Astrocyte (in vitro differentiated cells and primary cell): ENCODE measurements at places on chromosomes 2 and 18.

GRCh38 chr2:47601568-47601967 lies 181.4 kb upstream of the MSH6 start:
- DNase-seq: no peak

- no peak for DNase-seq
Measured at GRCh38 chr2:223723954-223724411, 113.4 kb downstream of the AP1S3 start.

DNA sequence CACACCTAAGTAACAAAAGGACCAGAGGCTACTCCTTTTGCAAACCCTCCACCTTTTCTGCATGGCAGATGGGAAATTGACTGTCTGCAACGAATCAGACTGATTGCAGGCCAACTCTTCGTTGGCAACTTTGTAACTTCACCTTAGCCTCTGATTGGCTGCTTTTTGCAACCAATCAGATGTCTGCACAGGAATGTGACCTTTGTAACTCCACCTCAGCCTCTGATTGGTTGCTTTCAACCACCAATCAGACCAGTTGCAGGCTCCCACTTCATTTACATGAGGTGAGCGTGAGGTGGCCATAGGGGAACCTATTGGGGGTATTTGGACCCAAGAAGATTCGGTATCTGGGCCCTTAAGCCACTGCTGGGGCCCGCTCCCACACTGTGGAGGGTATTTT lies 209.0 kb downstream of the EN1 start:
- DNase-seq: no peak

DNA sequence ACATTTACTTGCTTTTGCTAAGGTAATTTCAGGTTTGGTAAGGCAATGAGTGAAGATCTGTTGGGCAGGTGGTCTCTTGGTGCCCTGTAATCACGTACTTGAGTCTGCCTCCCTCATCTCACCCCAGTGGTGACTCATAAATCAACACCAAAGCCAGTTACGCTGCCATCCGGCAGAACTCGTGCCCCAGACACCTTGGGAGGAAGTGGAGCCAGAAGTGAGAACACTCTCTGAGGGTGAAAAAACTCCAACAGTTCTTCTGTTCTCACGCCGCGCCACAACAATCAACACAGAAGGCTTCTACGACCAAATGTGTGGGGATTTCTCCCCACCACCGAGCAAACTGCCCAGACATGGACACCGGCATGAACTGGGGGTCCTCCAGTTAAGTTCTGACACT lies 206.2 kb downstream of the ARL4C start:
- no peak for DNase-seq

DNA sequence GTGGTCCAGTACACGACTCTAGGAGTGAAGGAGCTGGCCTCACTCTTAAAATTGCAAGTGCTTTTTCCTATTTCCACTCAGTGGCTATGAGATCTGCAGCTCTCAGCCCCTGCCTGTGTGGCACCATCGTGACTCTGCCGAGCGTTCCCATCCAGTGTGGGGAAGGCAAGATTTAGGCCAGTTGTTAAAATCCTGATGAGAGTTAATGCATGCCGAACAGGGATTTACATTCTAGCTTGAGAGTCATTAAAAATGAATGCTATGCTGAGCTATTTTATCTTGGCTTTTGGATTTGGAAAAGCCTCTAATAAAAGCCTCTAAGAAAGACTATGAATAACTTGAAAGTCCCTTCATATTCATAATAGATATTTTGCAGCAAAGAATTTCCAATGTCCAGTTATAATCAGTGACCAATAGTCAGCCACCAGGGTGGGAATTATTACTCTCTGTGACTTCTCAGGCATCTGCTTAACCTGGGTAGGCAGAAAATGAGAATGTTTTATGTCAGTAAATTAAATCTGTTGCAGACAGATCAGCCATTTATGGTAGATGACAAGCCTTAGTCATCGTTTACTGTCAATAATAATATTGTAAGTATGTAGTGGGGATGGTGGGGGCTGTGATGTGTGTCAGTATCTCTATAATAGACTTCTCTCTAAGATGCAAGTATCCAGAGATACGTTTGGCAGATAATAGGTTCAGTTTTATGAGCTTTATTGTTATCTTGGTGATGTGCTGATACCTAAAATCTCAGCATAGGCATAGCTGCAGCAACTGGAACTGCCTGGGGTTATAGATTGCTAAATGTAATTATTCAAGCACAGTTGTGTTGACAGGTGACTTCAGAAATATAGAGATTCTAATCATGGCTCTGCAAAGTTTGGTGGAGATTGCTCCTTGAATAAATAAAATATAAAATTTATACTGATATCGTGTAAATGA lies 207.8 kb downstream of the SOCS6 start:
- no peak for DNase-seq
